Activated T-helper 9 cell treated with anti-CD3 and anti-CD28 coated beads, Interleukin-2, amount 50 U/mL, for 16 hours (primary cell): ENCODE measurements at places on chromosomes 2 and 18.

- DNase-seq: no peak
These were observed 1228.9 kb downstream of the CNTNAP5 start for GRCh38 chr2:125254010-125254409.

- DNase-seq: no peak
These were observed 48.1 kb upstream of the GALR1 start for GRCh38 chr18:77201506-77201905.

DNA sequence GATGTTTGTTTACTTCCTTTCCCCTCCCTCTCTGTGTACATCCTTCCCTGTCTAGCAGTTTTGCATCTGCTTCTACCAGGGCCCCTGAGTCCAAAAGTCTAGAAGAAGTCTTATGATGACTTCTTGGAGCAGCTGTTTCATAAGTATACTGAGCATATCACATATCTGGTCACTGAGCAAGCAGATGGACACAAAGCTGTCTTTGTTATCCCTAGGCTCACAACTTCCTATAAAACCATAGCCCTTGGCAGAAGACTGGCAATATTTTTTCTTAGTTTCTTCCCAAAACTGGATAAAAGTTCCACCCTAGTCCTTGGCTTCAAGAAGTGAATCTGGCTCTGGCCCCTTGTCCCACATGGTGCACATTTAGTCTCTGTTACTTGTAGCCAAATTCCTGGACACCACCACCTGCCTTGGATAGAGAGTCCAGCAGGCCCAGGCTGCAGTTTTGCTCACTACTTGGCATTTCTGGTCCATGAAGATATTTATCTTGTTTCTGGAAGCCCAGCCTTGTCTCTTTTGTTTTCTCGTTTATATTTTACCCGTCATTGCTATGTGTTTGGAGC, 22.5 kb downstream of the THOC1 start:
- no peak for DNase-seq

DNA sequence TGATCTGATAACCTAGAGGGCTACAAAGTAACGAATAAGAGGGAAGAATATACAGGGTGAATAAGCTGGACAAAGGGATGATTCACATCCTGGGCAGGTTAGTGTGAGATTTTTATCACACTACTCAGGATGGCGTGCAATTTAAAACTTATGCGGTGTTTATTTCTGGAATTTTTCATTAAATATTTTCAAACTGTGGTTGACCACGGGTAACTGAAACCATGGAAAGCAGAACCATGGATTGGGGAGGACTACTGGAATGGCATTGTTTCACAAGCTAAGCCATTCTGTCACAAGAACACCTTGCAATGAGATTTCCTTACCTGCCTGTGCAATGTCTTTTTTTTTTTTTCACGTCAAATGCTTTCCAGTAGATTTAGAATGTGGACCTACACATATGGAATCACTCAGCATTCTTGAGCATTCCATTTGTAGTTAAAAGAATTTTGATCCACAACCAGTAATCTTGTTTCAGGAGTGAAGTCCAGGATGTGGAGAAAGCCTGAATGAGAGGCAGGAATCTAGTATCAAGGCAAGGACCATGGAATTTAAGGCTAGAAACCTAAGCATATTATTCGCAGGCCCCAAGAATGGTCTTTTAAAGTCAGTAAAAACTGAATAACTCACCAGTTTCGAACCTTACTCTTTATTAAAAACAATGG, 8.0 kb upstream of the CDK15 start:
- no peak for DNase-seq

DNA sequence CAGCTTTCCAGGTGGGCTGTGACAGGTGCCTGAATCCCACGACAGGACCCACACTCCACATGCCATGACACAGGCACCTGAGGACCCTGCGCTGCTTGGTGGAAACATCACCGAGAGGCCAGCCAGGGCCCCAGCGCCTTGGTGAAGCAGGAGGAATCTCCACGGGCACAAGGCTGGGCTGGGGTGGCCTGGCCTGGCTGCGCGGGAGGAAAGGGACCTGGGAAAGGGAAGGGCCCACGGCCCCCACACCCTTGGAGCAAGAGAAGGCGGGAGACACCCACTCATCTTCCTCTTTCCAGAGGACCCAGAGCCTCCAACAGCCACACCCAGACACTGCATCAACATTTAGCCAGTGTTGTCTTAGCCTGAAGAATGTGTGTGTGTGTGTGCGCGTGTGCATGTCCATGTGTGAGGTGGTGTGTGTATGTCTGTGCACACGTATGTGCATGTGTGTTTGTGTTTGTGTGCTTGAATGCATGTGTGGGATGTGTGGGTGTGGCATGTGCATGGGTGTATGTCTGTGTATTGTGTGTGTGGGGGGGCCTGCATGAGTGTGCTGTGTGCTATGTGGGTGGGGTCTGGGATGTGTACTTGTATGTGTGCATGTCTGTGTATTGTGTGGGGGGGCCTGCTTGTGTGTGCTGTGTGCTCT, 6.3 kb upstream of the OTOS start:
- DNase-seq: no peak

DNA sequence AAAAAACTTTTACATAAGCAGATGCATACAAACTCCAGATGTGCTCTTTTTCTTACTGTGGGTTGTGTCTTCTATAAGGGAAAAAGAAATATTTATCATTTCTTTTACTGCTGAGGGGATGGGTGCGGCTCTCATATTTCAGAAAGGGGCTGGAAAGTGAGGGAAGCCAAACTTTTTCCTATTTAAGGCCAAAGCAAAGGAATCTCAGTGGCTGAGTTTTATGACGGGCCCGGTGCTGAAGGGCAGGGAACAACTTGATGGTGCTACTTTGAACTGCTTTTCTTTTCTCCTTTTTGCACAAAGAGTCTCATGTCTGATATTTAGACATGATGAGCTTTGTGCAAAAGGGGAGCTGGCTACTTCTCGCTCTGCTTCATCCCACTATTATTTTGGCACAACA, at the start of gene COL3A1:
COL3A1 (plus strand) TSS at position 210 of the 400 bp plus-strand sequence; CDS start at position 327, 117 bp downstream.
- DNase-seq: no peak
